Dermis microvascular lymphatic vessel endothelial cell (primary cell): ENCODE measurements at places on chromosomes 7 and 10. TPM values are rescaled to one million over a fixed set of nuclear protein-coding genes. Genes with fewer than 3 reads are reported as not detected.

Gene NKX2-3
- not detected in 2 replicates for total RNA-seq

Gene BMPER
- 0.13 and 4.9 TPM in 2 replicates for total RNA-seq

- no peak for DNase-seq
Observed at GRCh38 chr7:110281362-110281761, 809.6 kb upstream of the LRRN3 start.

Gene KCNH2
- 0.13 TPM in 1 of 2 replicates, not detected in the other for total RNA-seq

GRCh38 chr7:151058781-151059366, 515 bp upstream of the SLC4A2 start:
- DNase-seq, result peak; percentile 23

Gene GHRHR
- not detected in 2 replicates for total RNA-seq

GRCh38 chr7:156475666-156476065, 164.9 kb upstream of the RNF32 start:
- no peak for DNase-seq

Gene MKX
- total RNA-seq, result under 0.01 TPM in 1 of 2 replicates, not detected in the other

Gene NEURL1
- total RNA-seq, result under 0.01 TPM in 2 replicates

Gene COBL
- total RNA-seq, result under 0.01 TPM in 2 replicates

DNA sequence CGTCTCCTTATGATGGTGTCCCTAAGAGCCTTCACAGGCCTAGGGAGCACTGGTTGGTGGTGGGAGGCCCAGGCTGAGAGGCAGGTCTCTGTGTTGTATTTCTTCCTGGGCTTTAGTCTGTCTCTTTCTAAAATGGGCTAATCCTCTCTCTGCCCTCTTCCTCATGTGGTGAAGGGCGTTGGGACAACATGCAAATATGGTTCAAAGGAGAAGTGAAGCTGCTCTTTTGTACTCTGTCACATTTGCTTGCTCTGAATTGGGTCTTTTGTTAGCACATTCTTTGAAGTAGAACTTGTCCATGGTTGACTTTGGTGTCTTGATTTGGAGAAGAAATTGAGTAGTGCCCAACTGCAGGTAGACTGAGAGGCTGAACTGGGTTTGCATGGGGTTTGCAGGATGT, 814 bp downstream of the HK1 start:
- no peak for DNase-seq

GRCh38 chr7:28726555-28726954, 231.6 kb downstream of the TRIL start:
- no peak for DNase-seq

Gene MCMBP
- total RNA-seq, result 57.4 and 58.9 TPM in 2 replicates

DNA sequence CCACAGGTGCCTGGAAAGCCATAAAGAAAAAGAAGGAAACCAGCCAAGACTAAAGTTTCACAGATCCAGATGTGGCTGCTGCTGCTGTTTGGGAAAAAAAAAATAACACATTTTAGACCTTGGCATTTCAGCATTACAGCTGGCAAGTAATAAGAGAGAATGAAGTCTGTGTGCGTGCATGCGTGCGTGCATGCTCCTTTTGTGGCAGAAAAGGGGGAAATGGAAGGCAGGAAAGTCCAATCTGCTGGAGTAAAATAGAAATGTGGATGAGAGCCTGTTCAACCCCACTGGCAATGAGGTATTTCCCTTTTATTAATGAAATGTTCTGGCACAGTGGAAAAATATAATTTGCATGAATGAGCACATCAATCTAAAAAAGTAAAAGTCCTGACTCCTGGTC, 137.0 kb upstream of the SEMA3A start:
- no peak for DNase-seq

GRCh38 chr10:23354630-23355279, 10.2 kb upstream of the C10orf67 start:
- no peak for DNase-seq

Gene OR13A1
- not detected in 2 replicates for total RNA-seq

DNA sequence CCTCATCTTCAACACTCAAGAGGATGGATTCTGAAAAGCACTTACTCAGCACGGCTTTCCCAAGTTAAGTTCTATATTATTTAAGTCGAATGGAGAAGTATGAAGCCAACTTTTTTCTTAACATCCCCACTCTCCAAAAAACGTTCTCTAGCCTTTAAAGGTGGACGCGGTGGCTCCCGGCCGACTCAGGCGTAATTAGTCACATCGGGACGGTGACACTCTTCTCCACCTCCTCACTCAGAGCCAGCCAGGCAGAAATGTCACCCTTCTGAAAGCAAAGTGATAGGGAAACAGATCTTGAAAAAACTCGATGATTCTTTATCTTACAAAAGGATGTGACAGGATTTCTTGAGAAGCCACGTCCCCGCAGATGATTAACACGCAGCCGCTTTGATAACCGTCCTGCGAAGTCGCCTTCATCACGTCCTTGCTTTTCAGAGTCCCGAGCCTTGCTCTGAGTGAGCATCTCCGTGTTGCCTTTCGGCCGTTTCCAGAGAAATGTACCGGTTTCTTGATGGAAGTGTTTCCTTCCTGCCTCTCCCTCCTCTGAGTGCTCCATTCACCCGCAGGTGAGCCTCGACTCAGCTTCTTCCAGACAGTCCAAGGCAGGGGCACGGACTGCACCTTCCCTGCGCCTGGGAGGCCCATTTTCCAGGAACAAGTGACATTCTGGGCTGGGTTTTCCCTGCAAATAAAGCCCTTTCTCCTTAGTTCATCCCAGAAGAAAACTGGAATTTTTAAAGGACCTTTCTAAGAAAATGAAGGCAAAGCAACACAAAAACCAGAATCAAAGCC, 314.8 kb downstream of the DNAJB6 start:
- no peak for DNase-seq

Gene GRID1
- under 0.01 TPM in 1 of 2 replicates, not detected in the other for total RNA-seq

Gene SEMA4G
- total RNA-seq, result 0.77 and 1.5 TPM in 2 replicates

Gene FAM25C
- total RNA-seq, result not detected in 2 replicates

Gene AKR1C3
- 173 and 272 TPM in 2 replicates for total RNA-seq

GRCh38 chr10:14876764-14877163, 1.9 kb upstream of the SUV39H2 start:
- no peak for DNase-seq

Gene PAOX
- total RNA-seq, result 3.1 and 6.6 TPM in 2 replicates

DNA sequence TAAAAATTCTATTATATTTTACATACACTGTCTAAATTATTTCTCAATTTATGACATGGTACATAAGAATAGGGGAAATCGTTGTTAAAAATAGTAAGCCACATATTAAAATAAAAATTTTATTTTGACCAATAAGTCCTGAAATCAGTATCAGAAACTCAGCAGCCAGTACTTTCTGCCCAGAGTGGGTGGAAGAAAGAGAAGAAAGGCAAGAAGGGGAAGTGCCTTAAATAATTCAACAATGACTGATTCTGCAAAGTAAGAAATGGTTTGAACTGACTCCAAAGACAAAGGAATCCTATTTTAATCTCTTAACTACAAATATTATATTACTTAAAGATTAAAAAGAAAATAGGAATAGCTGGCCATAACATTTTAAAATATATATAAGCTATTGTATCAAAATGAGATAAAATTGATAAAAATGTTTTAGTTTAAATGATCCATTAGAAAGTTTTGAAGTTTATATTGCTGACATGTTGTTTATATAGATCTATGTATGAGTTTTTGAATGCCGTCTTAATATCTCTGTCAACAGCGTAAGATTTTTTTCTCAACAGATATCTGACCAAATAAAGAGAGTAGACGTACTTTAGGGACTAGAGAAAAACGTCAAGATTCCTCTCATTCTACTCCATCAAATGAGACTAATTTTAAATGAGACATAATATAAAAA, 30.2 kb upstream of the NRCAM start:
- DNase-seq, result no peak

GRCh38 chr7:49397750-49398149, 375.7 kb upstream of the VWC2 start:
- DNase-seq, result no peak

GRCh38 chr7:128398016-128398840, 11.6 kb downstream of the IMPDH1 start:
- DNase-seq, result peak; percentile 46

DNA sequence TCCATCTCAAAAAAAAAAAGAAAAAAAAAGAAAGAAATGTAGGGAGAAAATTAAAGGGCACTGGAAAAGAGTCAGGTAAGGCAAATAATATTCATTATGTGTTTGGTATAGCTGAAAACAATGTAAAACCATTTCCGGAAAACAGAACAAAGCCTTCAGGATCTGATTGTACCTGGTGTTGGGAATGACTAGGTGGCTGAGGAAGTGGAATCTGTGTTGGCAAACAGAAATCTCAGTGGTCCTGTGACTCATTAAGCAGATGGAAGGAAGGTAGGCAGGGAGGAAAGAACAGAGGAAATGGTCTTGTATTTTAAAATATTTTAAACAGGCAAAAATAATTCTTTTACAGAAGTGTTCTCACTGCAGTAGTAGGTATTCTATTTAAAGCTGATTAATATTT, 55.7 kb upstream of the GATA3 start:
- peak; percentile 24 for DNase-seq

GRCh38 chr10:23065181-23065948, 30.0 kb upstream of the MSRB2 start:
- peak; percentile 48 for DNase-seq

DNA sequence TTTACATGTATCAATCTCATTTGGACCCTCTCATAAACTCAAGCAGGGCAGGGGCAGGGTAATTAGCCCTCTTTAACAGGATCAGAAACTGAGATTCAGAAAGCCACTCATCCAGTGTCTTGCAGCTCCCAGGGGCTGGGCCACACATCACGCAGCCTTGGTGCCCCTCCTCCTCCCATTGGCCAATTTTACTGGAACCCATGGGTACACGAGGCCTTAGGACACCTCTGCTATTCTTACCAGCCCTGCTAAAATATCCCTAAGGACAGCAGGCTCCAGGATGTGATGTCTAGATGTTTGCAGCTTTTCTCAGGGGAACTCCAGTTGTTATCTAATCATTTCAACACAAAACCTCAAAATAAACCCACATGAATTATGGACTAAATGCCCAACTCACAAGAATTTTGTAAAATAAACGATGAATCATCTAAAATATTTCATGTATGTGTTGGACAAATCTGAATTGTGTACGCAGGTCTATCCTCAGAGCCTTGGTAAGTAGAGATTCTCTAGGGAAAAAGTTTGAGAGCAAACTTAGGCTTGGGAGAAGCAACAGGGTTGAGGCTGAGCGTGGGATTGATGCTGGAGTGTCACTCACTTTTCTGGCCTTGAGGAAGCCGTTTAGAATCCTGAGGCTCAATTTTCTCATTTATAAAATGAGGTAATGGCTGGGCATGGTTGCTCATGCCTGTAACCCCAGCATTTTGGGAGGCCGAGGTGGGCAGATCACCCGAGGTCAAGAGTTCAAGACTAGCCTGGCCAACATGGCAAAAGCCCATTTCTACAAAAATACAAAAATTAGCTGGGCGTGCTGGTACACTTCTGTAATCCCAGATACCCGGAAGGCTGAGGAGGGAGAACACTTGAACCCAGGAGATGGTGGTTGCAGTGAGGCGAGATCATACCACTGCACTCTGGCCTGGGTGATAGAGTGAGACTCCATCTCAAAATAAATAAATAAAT, 69.7 kb upstream of the TNS3 start:
- peak; percentile 65 for DNase-seq

Gene CCDC146
- total RNA-seq, result 0.26 and 1.5 TPM in 2 replicates
